CD4-positive, alpha-beta T cell treated with Interferon gamma for 1 hour (primary cell): ENCODE measurements at places on chromosomes 4 and X.

- DNase-seq: peak; percentile 71
Measured at GRCh38 chrX:3743801-3744439, 30.5 kb upstream of the PRKX start.

- DNase-seq: no peak
Measured at GRCh38 chrX:42247241-42247640, 323.9 kb upstream of the CASK start.

GRCh38 chr4:13328591-13328990 lies 155.5 kb downstream of the RAB28 start:
- DNase-seq: no peak

- no peak for DNase-seq
Measured at GRCh38 chrX:62928906-62929305, 422.2 kb downstream of the SPIN4 start.

DNA sequence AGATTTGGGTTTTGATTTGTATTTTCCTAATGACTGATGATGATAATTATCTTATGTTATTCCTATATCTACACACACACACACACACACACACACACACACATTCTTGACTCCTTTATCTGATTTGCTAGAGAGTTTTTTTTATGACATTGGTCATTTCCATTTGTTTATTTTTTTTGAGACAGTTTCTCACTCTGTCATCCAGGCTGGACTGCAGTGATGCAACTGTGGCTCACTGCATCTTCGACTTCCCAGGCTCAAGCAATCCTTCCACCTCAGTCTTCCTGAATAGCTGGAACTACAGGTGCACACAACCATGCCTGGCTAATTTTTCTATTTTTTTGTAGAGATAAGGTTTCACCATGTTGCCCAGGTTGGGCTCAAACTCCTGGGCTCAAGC lies 6.7 kb downstream of the ZNF81 start:
- DNase-seq: no peak

GRCh38 chr4:151231915-151232595 lies 44.9 kb upstream of the PRSS48 start:
- DNase-seq: no peak

DNA sequence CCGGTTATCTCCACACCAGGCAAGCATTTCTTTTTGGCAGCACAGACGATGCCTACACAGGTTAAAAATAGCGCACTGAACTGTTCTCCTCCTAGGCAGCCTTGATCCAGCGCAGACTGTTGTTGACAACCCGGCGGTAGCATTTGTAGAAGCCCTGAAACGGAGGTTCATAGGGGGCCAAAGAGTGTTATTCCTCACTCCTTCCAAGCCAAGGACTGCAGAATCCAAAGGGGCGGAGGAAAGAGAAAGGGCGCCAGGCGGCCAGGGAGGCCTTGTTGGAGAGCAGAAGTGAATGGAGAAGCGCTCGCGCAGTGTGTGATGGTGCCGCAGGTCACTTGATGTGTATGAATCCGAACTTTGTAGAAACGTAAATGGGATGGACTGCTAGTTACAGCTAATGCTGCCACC lies 82.7 kb downstream of the TENM3 start:
- no peak for DNase-seq

GRCh38 chr4:144411119-144411518 lies 234.8 kb upstream of the HHIP start:
- DNase-seq: no peak

DNA sequence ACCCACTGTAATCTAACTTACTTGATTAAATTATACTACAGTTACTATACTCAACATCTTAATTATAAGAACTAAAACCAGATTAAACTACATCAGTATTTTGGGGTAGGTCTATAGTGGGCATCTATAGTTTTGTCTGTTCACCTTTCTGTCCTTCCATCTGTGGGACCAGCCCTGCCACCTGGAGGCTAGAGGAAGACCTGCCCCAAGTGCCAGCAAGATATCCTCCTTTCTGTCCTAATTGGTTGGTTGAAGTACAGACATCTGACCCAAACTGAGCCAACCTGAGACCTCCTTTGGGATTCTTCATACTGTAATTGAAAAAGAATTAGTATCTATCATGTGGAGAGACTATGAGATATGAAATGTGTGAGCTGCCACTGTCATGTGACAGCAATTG lies 172.2 kb upstream of the TLL1 start:
- DNase-seq: no peak

GRCh38 chr4:26726655-26727387 lies 133.8 kb upstream of the STIM2 start:
- DNase-seq: no peak

DNA sequence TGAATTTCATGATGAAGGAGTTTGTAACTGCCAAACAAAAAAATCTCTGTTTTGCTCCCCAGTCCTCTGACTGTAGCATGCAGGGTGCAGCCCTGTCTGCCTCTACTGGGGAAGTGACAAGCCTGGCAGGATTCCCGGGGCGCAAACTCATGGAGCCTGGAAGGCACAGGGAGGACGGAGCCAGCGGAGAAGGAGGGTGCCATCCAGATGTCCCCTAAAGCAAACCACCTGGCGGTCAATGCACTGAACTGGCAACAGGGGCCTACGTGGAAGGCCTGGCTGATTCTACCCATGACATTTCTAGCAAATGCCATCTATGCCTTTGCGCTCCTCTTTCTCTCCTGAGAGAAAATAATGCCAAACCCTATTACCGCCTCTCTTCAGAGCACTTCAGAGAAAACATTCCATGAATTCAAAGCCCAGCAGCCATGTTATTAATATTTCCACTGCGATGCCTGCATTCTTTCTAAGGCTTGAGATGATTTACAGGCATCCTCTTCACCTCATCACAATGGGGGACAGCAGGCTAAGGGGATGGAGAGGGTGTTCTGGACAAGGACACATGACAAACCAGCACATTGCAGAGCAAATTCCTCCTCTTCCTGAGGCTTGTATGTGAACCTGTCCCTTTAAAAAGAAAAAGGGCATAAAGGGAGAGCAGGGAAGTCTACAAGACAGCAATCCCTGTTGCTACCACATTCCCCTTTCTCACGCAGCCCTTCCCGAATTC lies 329.3 kb upstream of the NOCT start:
- DNase-seq: no peak

DNA sequence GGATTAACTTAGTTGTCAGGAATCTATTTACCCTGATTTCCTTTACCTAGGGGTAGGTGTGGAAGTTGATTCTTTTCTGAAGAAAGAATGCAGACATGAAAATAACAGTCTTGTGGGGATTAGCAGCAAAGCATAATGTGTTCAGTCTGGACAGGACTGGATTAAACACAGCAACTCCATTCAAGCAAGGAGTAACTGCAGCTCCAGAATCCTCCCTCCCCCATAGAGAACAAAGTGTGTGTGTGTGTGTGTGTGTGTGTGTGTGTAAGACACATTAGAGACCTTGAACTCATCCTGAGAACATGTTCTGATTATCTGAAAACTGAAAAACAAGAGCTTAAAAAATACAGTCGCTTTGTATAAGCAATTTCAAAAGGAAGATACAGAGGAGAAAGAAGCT lies 9.3 kb downstream of the C4orf54 start:
- no peak for DNase-seq

DNA sequence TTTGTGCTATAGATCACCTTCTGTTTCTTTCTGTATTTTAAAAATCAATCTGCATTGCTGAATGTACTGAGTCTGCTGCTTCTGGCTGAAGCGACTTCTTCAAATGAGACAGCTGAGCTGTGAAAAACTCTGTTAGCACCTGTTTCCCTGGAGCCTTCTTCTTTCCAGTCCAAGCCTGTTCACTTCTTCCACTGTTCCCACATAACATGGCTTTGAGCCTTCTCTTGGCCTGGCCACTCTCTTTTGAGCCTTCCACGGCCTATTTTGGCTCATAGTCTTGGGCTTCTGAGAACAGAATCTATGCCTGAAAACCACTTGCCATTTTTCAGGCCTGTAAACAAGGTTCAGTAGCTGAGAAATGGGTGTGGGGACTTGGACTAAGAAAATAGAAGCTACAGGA lies 132.9 kb upstream of the IGFBP7 start:
- no peak for DNase-seq

DNA sequence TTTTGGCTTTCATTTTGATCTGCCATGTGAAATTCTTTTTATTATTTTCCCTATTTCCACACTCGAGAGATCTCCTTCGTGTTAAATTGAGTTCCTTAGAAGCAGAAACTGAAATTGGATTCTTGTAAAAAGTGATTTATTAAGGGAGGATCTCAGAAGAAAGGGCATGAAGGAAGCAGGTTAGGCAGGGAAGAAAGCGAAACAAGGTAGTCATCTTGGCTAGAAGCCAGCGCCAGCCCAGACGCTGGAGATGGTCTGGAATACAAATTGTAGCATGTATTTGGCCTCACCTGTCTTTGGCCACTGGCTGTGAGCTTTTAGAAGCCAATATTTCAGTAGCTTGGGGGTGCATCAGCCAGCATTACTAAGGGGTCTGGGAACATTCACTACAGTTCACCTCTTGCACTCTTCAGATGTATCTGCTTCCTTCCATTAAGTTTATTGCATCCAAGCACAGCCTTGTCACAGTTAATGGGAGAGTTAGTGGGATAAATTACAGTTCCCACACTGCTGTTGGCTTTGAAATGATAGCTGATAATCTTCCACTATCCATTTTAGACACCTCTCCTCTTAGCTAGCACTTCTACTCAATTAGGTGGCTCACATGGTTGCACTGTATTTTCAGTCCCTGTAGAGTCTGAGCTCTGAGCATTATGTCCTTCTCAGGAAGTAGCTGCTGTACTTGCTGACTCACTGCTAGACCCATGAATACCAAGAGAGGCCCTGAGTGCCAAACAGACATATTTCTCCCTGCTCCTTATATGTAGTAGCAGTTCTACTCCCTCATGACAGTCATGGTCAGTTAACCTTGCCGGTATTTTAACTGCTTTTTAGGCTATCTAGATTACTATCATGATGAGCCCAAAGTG lies 14.6 kb downstream of the GRXCR1 start:
- DNase-seq: no peak

DNA sequence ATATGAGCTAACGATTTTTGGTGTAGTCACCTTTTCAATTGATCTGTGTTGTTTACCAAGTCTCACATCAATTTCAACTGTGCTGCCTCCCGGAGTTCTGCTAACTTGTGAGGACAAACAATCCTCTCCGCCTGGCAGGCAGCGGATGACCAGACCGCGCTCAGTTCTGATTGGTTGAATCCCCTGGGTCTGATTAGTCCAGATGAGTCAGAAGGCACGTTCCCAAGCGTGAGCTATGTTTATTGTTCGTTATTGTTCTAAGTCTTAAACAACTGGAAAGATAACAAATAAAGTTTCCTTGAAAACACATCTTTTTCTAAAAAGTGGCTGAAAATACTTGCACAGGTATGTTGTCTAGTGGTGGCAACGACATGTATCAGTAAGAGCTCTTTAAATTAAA lies 37.9 kb upstream of the TRPC3 start:
- no peak for DNase-seq

GRCh38 chr4:26275281-26275680 lies 45.5 kb upstream of the RBPJ start:
- no peak for DNase-seq

GRCh38 chr4:4217113-4217512 lies 9.6 kb downstream of the OTOP1 start:
- no peak for DNase-seq

GRCh38 chr4:101853028-101853427 lies 62.5 kb downstream of the BANK1 start:
- no peak for DNase-seq
